ENCODE measurements at places on chromosomes 1 and 21. TPM values are rescaled to one million over a fixed set of nuclear protein-coding genes. Genes with fewer than 3 reads are reported as not detected.

The CXADR gene
- total RNA-seq = 7.1 TPM

The SPATA46 gene
- total RNA-seq = not detected

The FAM110D gene
- total RNA-seq = not detected

The PCBP3 gene
- total RNA-seq = 16.0 TPM

The PRMT2 gene
- 38.0 TPM for total RNA-seq

The PER3 gene
- 3.8 TPM for total RNA-seq

The C8B gene
- total RNA-seq = not detected

The HSF2BP gene
- total RNA-seq = 1.0 TPM

The SPATA21 gene
- not detected for total RNA-seq

The SLC44A5 gene
- 0.08 TPM for total RNA-seq

The AKNAD1 gene
- total RNA-seq = 0.78 TPM

The CD1C gene
- total RNA-seq = not detected

The EDARADD gene
- 0.48 TPM for total RNA-seq

The COL24A1 gene
- 1.3 TPM for total RNA-seq

The COL8A2 gene
- 0.24 TPM for total RNA-seq

The VAV3 gene
- not detected for total RNA-seq

The AMPD1 gene
- total RNA-seq = not detected

The SH2D1B gene
- total RNA-seq = not detected

The CDK18 gene
- total RNA-seq = 5.9 TPM

The KIF26B gene
- total RNA-seq = 2.7 TPM

The SPRR5 gene
- total RNA-seq = not detected

The F3 gene
- 11.8 TPM for total RNA-seq

The CYP2J2 gene
- 1.0 TPM for total RNA-seq

The CDKN2C gene
- 18.0 TPM for total RNA-seq

The FBLIM1 gene
- 114 TPM for total RNA-seq

The MAN1A2 gene
- total RNA-seq = 28.8 TPM

The RHBDL2 gene
- total RNA-seq = 0.26 TPM

The AMIGO1 gene
- 0.78 TPM for total RNA-seq

The S100A8 gene
- not detected for total RNA-seq

The B3GALT2 gene
- total RNA-seq = 1.8 TPM

The AJAP1 gene
- 0.24 TPM for total RNA-seq

The MUTYH gene
- 26.8 TPM for total RNA-seq

The SGIP1 gene
- 6.3 TPM for total RNA-seq

The REN gene
- total RNA-seq = not detected

The CFH gene
- 121 TPM for total RNA-seq

The ADORA3 gene
- not detected for total RNA-seq

The G0S2 gene
- total RNA-seq = 26.1 TPM

The GUCA2A gene
- total RNA-seq = not detected

The S100B gene
- total RNA-seq = not detected

The SPAG17 gene
- not detected for total RNA-seq

The UBL4B gene
- not detected for total RNA-seq

The LHX8 gene
- total RNA-seq = not detected

Measured in epithelial cell of alveolus of lung (primary cell).